DND-41 (cell line): ENCODE measurements at places on chromosomes 6 and 20.

GRCh38 chr6:149335924-149336608 is 18.6 kb downstream of the TAB2 start:
- no peak for DNase-seq

GRCh38 chr6:52942221-52942620 is 32.7 kb upstream of the GSTA3 start:
- DNase-seq: no peak

DNA sequence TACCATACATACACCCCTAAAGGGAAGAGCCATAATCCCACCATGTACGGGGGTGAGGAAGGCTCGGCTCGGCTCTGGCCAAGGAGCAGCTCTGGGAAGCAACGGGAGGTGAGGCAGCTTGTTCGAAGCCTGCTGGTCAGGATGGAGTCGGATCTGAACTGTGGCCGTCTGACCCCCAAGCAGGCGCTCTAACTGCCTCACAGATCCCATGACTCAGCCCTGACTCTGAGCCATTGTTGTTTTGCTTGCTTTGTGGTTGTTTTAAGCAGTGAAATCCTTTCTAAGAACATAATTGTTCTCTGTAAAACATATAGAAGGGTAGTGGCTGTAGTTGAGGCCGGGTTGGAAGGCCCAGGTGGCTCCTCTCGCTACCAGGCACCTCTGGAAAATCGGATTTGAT is 10.9 kb downstream of the C6orf132 start:
- DNase-seq: no peak

DNA sequence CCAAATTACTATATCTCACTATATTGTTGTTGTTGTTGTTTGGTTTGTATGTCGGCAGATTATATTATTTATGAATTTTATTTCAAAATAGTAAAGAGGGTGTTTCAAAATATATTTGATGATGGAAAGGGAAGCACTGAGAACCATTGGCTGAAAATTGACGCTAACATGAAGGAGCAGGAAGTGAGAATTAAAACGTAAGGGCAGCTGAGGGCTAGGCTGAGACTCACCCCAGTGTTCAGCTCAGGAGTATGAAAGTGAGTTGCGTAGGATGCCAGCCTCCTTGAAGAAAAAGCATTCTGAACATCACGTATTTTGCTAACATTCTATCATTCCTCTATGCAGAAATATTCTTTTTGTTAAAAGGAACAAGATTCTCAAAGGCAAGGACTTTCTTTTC is 10.7 kb upstream of the IPCEF1 start:
- DNase-seq: no peak

GRCh38 chr6:45423824-45424450 is 46.2 kb upstream of the SUPT3H start:
- DNase-seq: no peak

DNA sequence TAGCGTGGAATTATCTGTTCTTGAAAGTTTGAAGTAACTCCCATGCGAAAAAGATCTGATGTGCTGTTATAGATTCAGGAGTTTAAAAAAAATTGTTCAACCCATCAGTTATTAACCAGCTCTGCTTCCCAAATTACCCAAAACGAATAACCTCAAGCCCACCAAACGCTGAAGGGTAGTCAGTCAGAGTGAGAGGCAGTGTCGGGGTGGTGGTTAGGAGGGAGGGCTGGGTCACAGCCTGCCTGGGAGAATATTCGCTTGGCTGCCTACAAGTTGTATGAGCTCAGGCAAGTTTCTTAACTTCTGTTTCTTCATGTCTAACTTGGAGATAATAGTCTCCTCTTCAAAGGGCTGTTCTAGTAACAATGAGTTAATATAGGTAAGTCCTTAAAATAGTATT is 114.6 kb downstream of the JPH2 start:
- DNase-seq: no peak

DNA sequence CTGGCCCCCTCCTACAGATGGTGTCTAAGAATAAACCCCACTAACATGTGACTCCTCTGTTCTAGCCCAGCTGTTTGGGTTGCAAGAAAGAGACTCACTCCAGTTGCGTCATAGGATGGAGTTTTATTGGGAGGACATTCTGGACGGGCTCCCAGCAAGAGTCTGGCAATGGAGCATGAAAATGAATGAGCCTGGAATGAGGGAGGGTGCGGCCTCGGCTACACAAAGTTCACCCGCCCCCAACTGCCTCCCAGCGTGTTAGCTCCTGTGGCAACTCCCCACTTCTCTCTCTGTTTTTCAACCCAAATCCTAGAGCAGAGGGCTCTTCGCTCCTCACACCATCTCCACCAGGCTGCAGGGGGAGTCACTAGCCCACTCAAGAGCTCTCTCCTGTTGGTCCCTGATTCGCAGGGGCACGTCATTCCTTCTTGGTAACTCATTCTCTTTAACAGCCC is 5.1 kb upstream of the ADAM33 start:
- DNase-seq: no peak

- DNase-seq: no peak
Observed at GRCh38 chr6:147167576-147168461, 36.4 kb upstream of the STXBP5 start.

GRCh38 chr6:135534773-135535380 is 37.3 kb upstream of the AHI1 start:
- DNase-seq: no peak

GRCh38 chr20:44003609-44004008 is 89.0 kb downstream of the TOX2 start:
- no peak for DNase-seq

DNA sequence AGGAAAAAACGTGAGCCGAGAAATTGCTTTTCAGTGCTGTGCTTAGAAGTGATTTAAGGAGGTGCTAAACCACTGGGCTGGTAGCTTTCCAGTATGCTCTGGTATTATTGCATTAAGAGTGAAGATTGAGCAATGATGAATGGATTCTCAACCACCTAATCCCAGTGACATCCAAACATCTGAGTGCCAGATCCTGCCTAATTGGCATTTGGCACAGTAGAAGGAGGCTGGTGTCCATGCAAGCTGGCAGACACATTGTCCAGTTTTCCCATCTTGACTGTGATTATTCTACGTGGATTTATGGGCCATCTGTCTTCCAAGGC is 398.0 kb upstream of the PLCB4 start:
- DNase-seq: no peak

GRCh38 chr6:46511320-46511719 is 20.1 kb upstream of the RCAN2 start:
- DNase-seq: no peak

DNA sequence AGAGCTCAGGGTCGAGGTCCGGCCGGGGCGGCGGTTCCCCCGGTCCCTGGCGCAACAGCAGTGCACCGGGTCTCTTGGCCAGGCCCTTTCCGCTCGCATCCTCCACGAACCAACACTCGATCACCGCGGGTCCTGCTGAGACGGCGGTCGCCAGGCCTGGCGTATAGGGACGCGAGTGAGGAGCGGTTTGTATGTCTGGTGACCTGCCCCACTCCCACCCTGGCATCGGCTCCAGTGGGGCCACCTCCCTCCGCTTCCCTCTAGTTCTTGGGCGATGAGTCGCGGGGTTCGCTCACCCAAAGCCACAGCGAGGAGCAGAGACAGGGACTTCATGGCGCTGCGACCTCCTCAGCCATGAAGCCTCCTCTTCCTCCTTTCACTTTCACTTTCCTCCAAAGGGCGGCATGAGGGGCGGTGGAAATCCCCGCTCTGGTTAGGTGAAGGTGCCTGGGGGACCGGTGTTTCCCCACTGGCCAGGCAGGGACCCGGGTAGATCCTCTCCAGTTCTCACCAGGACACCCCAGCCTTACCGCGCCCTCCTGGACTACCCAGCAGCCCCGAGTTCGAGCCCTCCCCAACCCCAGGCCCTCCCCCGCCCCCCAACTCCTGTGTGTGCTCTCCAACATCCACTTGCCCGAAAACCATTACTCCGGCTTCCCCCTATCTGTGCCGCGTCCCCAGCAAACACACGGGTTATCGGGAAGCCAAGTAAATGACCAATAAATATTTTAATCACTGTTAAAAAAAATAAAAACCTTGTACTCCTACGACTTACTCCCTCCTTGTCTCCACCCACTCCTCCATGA is at the start of gene TAPBP:
TSS of gene TAPBP (minus strand) at position 370 of the 806 bp plus-strand sequence. CDS start at position 333, 37 bp downstream.
- DNase-seq: peak; percentile 82

DNA sequence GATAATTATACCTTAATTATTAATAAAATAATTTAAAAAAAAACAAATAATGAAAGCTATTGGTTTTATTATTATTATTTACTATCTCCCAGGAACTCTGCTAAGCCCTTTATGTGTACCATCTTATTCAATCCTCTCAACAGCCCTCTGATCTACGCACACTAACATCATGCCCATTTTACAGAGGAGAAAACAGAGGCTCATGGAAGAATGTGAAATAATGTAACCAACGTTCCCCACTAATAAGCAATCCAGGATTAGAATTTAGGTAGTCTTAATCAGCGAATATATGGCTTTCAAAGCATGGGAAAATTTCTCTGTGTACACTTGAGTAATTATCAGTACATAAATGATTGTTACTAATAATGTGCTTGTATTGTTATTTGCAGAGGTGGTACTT is 89.0 kb downstream of the MAFB start:
- no peak for DNase-seq

GRCh38 chr6:150229436-150230163 is 86.8 kb downstream of the PPP1R14C start:
- no peak for DNase-seq
